ENCODE measurements at places on chromosomes 12 and 14.

DNA sequence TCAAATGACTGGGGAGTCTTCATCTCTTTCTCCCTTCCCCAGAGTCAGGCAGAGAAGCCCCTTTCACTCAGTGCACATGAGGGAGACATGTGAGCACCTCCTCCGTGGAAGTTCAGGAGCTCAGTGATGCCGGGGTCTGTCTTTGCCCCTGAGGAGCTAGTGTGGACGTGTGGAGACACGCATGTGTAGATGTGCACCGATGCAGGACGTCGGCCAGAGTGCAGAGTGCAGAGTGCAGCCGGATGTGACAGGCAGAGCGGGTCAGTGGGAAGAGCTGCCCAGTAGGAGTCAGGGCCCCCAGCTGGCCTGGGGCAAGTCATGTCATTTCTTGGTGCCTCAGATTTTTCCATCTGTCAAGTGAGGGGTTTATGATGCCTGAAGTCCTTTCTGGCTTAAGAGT, 20.7 kb downstream of the TSPAN9 start:
- DNase-seq, result no peak

DNA sequence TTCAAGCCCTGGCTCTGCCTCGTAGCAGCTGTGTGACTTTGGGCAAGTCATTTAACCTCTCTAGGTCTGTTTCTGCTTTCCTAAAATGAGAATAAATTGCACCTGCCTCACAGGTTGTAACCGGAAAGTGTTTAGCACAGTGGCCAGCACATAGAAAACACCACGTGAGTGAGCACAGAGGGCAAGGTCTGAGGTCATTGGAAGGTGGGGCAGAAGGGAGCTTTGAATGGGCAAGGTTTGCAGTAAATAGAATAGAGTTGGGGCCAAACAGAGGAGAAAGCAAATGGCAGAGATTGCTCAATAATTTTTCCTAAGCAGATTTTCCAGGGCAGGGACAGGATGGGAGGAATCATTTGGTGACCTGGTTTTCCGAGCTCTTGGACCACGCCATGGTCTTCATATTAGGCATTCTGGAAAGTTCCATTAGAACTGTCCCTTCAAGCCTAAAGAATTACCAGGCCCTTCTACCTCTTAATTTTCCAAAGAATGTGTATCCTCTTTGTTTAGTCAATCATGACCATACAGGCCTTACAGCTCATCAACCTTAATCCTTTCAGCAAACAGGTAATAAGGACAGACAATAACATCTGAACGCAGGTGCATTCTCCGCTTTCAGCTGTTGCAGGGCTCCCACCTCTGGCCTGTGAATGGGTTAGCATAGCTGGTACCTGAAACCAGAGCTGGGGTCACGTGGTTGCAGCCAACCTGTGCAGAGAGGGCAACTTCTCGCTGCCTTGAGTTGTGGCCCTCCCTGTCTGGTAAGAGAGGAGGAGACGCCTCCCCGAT, 53.8 kb downstream of the VWF start:
- DNase-seq, result no peak

- no peak for DNase-seq
Observed at GRCh38 chr12:9240776-9241175, 32.6 kb upstream of the PZP start.

GRCh38 chr12:2064071-2064507, 11.3 kb downstream of the CACNA1C start:
- DNase-seq, result no peak

- DNase-seq, result no peak
Observed at GRCh38 chr12:2487278-2487677, 307.5 kb upstream of the FKBP4 start.

- no peak for DNase-seq
Observed at GRCh38 chr14:87111126-87111525, 881.9 kb downstream of the GALC start.

GRCh38 chr12:124686370-124687173, 119.2 kb upstream of the NCOR2 start:
- no peak for DNase-seq

DNA sequence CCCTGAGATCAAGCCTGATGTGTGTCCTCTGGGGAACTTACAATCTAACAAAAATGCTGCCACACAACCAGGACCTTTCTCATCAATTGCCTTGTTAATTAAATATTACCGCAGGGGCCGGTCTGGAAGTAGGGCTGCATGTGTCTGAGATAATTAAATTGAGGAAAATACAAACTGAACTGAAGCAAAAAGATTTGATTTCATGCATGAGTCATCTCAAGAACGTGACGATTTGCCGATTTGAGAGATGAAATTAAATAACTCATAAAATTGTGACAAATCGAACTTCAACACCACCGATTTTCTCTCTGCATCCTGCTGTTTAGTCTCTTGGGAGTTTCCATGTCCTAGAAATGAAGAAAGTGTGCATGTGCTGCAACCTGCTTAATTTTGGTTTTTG, 94.6 kb upstream of the DAAM1 start:
- DNase-seq, result no peak

- DNase-seq, result peak; percentile 53
Observed at GRCh38 chr12:109999983-110000505, 814 bp downstream of the ANKRD13A start.

DNA sequence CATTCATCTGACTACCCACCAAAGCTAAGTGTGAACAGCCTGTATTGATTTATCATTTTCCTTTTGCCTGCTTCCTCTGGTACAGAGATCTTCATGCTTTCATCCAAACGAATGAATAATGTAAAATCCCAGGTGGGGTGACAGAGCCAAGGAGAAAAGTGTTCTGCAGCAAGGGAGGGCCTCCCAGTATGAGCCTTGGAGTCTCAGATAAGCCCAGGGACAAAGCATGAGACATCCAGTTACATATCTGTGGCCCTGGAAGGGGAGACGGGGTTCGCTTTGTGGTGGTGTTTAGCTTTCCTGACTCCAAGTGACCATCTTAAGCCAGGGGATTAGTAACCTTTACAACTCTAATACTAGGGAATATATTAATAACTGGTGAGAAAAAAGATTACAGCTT, 177.1 kb downstream of the ETV6 start:
- no peak for DNase-seq

GRCh38 chr14:64835431-64835830, 44.3 kb downstream of the SPTB start:
- DNase-seq, result no peak

GRCh38 chr14:75249251-75249957, 29.2 kb upstream of the FOS start:
- no peak for DNase-seq

- no peak for DNase-seq
Observed at GRCh38 chr14:74133833-74134481, 49.2 kb downstream of the LIN52 start.

DNA sequence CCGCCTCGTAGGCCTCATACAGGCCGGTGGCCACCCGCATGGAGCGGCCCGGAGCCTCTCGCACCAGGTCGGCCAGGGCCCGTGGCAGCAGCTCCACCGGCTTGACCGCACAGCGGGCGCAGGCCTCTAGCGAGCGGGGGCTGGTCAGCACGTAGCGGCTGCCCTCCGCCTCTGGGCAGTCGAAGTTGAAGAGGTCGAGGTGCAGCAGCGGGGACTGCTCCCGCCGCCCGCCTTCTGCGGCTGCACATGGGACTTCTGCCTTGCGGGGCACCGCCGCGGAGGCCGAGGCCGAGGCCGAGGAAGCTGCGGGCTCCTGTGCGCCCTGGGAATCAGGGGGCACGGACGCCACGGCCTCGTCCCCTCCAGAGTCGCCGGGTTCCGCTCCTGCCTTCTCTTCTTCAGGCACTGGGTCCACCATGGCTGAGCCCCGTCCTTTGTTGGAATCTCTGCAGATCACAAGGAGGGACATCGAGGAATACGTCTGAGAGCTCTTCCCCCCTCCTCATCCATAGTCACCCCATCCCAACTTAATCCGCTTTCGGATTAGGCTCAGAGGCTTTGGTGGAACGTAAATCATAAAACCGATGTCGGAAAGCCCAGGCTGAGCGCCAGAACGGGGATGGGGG, 1.4 kb downstream of the CCDC177 start:
- DNase-seq, result no peak

DNA sequence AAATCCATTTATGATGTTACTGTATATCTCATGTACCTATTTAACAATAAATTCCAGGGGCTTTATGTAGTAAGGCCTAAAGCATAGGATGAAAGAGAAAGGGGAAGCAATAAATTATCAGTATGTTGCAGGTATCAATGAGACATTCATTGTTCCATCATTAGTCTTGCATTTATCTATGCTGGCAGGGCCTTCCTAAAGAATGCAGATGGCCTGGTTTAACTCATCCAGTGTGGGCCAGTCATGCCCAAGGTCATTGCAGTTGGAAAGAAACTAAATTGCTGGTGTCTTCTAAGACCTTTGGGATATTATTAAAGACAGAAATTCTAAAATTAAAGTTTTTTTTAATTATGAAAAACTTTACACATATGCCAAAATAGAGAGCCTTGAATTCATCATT, 98.3 kb downstream of the AVPR1A start:
- no peak for DNase-seq

- DNase-seq, result no peak
Observed at GRCh38 chr14:76136476-76137110, 15.1 kb upstream of the GPATCH2L start.

DNA sequence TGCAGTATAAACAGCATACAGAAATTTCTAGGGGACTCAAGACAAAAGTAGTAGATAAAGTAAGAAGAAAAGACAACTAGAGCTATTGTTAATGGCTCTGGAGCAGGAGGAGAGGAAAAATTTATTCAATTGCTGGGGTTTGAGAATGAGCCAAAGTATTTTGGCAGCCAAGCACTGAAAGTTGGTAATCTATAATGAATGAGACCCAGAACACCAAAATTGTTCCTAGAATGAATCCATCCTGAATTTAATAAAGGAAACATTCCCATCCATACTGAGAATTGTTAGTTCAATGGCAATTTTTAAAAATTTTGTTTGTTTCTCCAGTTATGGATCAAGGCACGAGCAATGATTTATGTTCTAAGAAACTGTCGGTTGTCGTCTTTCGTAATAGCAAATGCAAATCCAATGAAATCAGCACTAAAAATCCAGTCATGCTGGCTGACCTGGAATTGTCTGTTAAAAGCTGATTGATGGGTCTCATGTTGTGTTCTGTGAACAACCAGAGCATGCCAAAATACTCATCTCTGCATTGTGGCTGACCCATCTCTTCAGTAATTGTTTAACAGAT, 170.9 kb upstream of the LMNTD1 start:
- DNase-seq, result no peak

- DNase-seq, result no peak
Observed at GRCh38 chr12:22803725-22804124, 178.8 kb downstream of the ETNK1 start.

- no peak for DNase-seq
Observed at GRCh38 chr12:14188744-14189143, 176.7 kb upstream of the ATF7IP start.
